ENCODE measurements at places on chromosomes 13 and 19. TPM values are rescaled to one million over a fixed set of nuclear protein-coding genes. Genes with fewer than 3 reads are reported as not detected.

The IZUMO2 gene
- total RNA-seq: not detected

The ZNF93 gene
- total RNA-seq: 2.0 TPM

DNA sequence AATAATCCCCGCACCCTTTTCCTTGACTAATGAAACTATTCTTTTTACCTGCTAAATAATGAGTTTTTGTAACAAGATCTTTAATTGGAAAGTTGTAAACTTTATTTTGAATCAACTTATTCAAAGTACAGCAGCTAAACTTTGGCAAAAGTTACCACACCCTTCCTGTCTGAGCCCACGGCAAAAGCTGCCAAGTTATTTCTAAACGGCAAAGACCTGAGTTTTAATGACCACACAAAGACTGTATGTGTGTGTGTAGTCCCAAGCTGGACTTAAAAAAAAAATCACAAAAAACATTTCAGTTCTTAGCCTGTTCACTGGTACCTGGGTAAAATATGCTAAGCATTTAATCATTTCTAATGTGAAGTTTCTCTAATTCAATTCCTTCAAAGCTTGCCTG is 60.7 kb downstream of the ZAR1L start:
- DNase-seq: no peak

- no peak for DNase-seq
Observed at GRCh38 chr13:44397766-44398223, 24.2 kb downstream of the SERP2 start.

The KLF1 gene
- not detected for total RNA-seq

GRCh38 chr13:76672420-76672819 is 213.8 kb downstream of the KCTD12 start:
- DNase-seq: no peak

DNA sequence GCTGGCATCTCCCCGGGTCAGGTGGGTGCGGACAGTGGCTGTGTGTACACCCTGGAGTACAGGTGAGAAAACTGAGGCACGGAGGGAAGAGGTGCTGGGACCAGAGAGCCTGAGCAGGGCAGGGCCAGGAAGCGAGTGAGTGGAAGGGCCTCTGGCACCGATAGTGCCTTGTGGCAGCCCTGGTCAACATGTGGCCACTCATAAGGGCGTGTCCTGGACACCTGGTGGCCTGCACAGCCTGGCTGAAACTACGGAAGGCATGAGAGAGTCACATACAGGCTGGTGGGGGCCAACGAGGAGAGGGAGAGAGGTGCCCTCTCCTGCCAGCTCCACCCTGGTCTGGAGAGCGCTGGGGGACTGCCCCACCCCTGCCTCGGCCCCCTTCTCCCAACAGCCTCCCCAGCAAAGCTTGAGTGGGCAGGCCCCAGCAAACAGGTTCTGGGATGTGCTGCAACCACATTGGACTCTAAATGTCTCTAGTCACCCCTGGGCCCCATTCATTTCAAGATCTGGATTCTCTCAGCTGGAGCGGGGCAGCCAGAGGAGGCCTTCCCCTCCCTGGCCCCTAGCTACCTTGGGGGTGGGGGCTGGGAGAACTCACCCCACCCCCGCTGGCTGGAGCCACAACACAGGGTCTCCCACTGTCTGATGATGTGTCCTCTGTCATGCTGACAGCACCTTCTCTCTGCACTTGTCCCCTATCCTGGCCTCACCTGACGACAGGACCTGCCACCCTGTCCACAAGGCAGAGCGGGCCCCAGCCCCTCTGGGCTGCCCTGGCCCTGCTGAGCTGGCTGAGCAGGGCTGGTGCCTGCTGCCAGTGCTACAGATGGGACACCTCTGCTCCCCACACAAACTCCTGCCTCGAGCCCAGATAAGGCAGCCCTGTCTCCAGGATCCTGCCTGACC is 5.8 kb downstream of the CBARP start:
- DNase-seq: no peak

GRCh38 chr13:111066544-111066943 is 48.6 kb upstream of the ARHGEF7 start:
- DNase-seq: peak; percentile 54

GRCh38 chr19:4589579-4590410 is 30.3 kb upstream of the SEMA6B start:
- peak; percentile 66 for DNase-seq

GRCh38 chr13:94315188-94315587 is 164.3 kb downstream of the DCT start:
- no peak for DNase-seq

- DNase-seq: no peak
Observed at GRCh38 chr13:55673910-55674309, 1466.8 kb upstream of the PRR20A start.

All from left ventricle myocardium superior (tissue), 1 donor.